ENCODE measurements at places on chromosomes 6 and 20. TPM values are rescaled to one million over a fixed set of nuclear protein-coding genes. Genes with fewer than 3 reads are reported as not detected.

SPAG4 gene
- total RNA-seq = 18.6 TPM

PBOV1 gene
- total RNA-seq = not detected

SCUBE3 gene
- 4.2 TPM for total RNA-seq

MKKS gene
- 8.6 TPM for total RNA-seq

Measured in smooth muscle cell of the umbilical artery (primary cell).